Stimulated activated naive B cell treated with anti-CD40 and anti-IgM and Interleukin-4, amounts not matched to agents 10 μg/mL and 1 μg/mL and 100 μg/mL, for 72 hours (primary cell): ENCODE measurements at places on chromosomes 3 and 15.

- no peak for DNase-seq
Measured at GRCh38 chr3:126557761-126558160, 971 bp downstream of the C3orf22 start.

DNA sequence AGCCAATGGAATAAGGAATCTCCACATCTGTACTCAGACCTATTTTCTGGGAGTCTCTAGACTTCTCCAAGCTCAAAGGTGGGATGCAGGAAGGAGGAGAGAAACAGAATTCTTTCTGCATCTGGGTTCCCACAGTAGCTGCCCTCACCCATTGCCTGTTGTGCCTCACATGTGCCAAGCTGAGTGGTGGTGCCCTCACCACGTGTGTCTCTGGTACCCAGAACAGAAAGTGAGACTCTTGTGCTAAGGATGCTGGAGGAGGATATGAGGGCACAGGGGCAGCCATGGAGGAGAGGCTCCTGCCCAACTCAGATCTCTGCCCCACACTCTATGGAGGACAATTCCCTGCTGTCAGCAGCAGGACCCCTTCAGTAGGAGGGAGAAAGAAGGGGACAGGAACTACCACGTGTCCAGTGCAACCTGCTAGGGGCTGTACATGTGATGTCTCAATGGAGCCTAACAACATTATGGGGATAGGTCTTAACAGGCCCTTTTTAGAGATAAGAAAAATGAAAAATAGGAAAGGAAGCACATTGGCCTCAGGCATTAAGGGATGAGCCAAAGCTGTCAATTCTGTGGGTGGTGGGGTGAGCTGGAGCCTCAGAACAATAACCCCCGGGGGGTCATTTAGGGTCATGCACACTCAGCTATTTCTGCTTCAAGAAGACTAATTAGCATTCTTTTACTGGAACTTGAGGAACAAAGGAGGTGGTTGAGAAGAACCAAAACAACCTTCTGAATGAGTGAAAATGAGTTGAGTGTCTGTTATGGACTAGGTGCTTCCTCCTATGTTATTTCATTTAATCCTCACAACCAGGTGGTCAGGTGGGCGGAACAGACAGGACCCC lies 16.3 kb upstream of the NOX5 start:
- no peak for DNase-seq

DNA sequence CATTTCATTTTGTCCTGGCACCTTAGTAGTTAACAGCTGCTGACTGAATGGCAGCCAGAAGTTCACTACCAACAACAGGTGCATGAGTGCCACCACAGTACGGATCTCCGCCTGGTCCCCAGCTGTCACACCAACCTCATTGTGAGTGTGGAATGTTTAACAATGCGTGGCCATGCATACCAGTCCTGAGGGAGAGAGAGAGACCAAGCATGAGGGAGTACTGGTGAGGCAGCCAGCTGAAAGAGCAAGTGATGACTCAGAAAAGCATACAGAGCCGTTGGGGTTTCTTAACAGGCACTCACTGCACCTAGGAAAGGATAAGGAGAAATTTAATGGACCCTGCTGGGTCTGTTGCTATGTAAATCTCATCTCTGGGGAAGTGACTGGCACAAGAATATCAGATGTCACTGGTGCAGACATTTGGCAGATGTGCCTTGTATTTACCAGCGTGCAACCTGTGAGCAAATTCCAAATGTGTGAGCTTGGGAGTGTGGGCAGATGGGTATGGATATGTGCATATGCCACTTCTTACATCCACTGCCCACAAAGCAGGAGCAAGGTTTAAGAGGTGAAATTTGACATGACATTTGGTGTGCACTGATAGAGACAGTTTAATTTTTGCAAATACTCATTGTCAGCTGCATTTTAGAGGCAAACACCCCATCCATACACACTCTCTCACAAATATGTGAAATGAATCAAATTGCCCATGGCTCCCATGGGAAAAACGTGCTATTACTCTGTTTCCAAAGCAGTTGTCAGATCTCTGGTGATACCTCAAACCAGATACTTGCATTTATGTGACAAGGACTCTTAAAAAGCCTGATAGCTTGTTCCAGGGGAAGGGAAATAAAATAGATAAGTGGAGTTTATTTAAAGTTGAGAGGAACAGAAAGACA lies 245.2 kb upstream of the ARPP21 start:
- DNase-seq, result no peak

DNA sequence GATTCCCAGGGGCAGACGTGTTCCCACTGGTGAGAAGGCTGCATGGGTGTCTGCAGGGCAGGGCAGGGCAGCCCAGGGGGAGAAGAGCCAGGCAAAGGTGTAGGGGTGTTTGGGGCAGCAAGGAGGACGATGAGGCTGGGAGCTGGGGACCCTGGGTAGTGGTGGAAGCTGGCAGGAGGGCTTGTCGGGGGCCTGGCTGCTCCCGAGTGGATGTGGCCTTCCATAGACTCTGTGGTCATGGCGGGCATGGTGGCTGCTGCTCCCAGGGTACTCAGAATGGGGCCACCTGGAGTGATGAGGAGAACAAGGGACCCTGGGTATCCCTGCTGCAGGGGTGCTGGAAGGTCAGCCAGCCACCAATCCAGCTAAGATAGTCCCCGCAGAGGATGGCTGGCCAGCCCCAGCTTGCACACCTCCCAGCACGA lies 107.5 kb downstream of the WNT7A start:
- no peak for DNase-seq

- DNase-seq, result no peak
Measured at GRCh38 chr3:150135287-150135721, 164.6 kb upstream of the PFN2 start.

DNA sequence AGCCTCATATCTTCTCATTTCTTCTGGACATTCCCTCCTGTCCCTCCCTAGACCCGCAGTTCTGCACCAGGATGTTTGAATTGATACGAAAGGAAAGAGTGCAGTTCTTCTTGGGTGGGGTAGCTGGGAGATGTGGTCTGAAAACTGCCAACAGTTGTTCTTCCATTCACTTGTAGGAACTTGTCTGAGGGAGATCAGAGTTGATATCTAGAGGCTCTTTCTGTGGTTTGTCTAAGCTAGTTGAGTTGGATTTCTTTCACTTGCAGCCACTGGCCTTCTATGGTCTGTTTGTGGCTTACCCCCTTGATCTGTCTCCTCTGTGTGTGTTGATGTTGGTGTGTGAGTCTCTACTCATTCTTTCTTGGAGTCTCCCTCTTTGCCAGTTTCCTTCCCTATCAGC lies 42.5 kb upstream of the PIK3CB start:
- no peak for DNase-seq

- DNase-seq, result no peak
Measured at GRCh38 chr3:64805978-64806377, 118.2 kb upstream of the ADAMTS9 start.

- DNase-seq, result no peak
Measured at GRCh38 chr3:71513081-71513480, 70.4 kb downstream of the FOXP1 start.

DNA sequence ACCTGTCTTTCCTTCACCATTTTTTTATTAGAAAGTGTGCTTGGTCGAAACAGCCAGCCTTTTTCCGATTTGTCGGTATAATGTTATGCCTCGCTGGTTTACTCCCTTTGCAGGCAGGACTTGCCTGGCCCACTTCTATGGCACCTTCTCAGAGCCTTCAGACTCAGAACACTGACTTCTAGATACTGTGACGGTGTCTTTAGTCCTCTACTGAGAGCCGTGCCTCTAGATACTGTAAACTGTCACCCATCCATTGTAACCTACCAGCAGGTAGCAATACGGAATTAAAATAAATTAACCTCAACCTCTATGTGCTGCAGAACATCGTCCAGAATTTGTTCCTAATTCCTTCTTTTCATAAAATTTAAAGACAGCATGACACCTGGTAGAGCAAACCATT lies 247.7 kb upstream of the TTC14 start:
- no peak for DNase-seq

GRCh38 chr3:69999140-70000027 lies at the start of gene SAMMSON:
Gene SAMMSON, plus strand, starts transcription at chr3:69999733.
- DNase-seq, result no peak

- no peak for DNase-seq
Measured at GRCh38 chr3:149507491-149508324, 33.2 kb downstream of the TM4SF4 start.

DNA sequence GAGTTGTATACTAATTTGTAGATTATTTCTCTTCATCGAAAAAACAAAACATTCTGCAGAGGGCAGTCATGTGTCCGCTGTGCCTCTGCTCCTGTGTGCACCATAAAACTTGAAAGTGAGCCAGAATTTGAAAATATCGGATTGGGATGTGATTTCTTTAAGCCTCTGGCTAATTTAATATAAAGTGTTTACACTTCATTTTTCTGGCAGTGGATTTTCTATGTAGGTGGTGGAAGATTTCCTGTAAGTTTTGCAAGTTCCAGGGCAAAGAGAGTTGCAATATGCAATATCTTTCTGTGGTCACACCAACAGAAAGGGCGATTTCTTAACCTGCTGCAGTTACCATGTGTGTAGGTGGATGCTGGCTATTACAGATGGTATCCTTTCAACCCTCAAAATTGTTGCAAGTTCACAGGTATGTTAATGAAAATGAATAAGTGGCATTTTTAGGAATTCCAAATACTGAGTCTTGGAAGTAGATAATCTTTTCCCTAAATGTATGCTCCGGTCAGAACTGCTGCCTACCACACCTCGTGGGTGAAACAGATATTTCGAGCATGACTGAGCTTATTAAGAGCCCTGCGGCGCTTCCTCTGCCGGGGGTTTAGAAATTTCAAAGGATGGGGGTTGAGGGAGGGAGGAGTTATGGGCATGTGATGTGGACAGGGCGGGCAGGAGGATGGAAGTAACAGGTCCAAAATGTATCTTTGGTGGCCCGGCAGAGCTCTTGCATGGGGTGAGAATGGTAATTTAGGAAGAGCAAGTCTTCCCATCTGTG lies 134.0 kb downstream of the PGPEP1L start:
- no peak for DNase-seq

DNA sequence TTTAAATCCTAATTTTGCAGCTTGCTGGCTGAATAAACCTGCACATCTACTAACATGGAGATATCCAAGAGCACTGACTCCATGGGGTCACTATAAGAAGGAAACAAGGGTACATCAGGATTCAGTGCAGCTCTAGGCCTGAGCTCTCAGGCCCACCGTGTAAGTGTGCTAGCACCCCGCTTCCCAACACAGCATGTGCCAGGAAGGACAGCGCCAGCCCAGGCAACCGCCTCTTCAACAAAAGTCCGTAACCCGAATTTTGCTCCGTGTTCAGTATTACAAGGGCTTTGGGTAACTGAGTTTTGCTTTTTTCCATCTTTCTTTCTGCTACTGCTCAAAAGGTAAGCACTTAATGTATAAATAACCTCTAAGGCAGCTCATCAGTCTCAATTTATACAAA lies 89.8 kb downstream of the LRIG1 start:
- DNase-seq, result no peak

- no peak for DNase-seq
Measured at GRCh38 chr3:13708301-13708700, 159.4 kb downstream of the FBLN2 start.

DNA sequence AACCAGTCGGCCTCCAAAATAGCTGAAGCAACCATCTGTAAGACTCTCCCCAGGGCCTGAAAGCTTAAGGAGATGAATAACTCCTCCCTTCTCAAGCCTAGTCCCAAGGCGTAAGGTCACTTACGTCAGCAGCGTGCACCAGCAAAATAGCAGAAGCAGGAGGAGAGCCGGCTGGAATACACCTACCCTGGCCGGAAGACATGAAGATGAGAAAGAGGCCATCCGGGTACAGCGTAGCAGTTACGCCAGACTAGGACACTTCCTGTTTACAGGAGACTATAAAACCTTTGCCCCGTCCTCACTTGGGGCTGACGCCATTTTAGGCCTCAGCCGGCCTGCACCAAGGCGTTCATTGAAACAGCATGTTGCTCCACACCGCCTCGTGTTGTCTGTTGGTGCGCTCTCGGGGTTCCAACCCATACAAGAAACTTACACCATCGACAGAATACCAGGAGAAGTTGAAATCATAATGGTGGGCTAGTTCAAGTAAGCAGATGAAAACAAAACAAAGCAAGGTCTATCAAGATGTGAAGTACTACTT lies 2.5 kb downstream of the CFAP92 start:
- no peak for DNase-seq

GRCh38 chr15:84079885-84080777 lies 155.4 kb upstream of the GOLGA6L4 start:
- DNase-seq, result peak; percentile 32

GRCh38 chr3:134312873-134313846 lies 61.1 kb downstream of the AMOTL2 start:
- no peak for DNase-seq

GRCh38 chr3:34284959-34285826 lies 486.8 kb downstream of the PDCD6IP start:
- no peak for DNase-seq

DNA sequence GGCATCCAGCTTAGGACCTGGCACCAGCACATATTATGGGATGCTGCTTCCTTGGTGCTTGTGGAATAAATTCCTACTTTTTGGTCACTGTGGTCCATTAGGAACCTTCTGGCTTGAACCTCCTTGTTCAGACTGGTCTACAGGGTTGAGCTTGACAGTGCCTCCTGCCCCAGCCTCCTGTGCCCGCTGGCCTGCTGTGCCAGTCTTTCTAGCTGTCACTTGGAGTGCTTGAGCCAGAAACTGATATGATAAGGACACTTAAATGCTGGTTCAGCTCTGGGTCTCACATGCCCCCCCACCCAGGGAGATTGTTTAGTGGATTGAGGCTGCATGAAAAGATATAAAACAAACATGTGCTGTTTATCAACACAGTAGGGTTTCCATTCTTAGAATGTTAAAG lies 147.8 kb downstream of the SLCO3A1 start:
- DNase-seq, result no peak

GRCh38 chr3:54756330-54756731 lies 171.5 kb downstream of the LRTM1 start:
- DNase-seq, result no peak

DNA sequence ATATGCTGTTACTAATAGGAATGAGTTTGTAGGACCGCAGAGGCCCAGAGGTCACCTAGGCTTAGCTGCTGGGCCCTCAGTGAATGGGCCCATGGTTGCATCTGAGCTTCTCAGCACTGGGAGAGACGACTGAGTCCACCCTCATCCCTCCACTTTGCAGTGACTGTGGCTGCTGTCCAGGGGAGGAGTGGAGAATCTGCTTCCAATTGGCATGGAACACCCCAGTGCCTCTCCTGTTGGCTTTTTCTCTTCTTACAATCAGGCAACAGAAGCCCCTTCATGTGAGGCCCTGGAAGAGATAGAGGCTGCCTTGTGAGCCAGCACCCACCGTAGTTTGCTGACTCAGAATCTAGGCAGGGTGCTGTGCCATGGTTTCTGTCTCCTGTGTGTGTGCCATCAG lies 55.6 kb downstream of the ARNT2 start:
- no peak for DNase-seq
